Omental fat pad (tissue), 4 donors: ENCODE measurements at places on chromosomes 3 and 15.
A peak's percentile ranks its signal among the peaks of the same experiment; 100 is the strongest.

GRCh38 chr15:101613130-101614000 lies 38.8 kb downstream of the TM2D3 start:
- no peak for DNase-seq

- no peak for DNase-seq
Observed at GRCh38 chr3:34213478-34213877, 415.0 kb downstream of the PDCD6IP start.

DNA sequence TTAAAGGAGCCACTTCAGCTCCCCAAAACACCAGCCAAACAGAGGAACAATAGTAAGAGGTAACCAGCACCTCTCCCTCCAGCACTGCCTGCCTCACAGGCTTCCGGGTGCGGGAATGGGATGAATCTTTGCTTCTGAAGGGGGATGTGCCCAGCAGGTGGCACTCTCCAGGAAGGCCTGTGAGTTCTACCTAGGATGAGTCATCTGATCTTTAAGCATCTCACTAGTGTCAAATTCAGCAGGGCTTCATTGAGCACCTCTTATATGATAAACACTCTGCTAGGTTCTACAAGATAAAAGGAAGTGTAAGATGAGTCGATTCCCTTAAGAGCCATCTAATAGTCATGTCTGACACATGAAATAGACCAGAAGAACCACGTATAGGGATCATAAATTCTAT lies 237.4 kb upstream of the UMPS start:
- DNase-seq: no peak

- no peak for DNase-seq
Observed at GRCh38 chr15:75786575-75786947, 56.7 kb upstream of the UBE2Q2 start.

DNA sequence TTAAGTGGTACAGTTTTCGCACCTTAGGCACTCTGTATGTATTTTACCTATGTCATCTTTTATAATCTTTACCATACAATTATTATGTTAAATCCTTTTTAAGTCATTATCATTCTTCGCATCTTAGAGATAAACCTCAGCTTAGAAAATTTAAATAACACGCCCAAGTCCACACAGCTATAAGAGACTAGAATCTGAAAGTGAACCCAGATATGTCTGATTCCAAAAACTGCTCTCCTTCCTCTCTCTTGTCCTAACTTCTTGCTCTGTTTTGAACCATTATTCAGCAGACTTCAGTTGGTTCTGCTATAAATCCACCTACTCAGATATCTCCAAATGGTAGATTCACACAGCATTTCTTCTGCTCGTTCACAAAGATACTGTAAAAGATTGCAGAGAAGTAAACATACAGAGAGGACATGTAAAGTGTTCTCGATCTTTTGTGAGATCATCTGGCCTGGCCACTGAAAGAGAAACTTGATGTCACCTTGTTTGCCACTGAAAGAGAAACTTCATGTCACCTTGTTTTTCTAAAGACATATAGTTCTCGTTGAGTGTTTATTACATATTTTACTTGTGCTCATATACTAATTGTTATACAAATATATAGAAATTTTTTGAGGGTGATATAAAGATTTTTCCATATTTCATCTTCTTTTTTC lies 533.2 kb downstream of the GRM7 start:
- no peak for DNase-seq

DNA sequence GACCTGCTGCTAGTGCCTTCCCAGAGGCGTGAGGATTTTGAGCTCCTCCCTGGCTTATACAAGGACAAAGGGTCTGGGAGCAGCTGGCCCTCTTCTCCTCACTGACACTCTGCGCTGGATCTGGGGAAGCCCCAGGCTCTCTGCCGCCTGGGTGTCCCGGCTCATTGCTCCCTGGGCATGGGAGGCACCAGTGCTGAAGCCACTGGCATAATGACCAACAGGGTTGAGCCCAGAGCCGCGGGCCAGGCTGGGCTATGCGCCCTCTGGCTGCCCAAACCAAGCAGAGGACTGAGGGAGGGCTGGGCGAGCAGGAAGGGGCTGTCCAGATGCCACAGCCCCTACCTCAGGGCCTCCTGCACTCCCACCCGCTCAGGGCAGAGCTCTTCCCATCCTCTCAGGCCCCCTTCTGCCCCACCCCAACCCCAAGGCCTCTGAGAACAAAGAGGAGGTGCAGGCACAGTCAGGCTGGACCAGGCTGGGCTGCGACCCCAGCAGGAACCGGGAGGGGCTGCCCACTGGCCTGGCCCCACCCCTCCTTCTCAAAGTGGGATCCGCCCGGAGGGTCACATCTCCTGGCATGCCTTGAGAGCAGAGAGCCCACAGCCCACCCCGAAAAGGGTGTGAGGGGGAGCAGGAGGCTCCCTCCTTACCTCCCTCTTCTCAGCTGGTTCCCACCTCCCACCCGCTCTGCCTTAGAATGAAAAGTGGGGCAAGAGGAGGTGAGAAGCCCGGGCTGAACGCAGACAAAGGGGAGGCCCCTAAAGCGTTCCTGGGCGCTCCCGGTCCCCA lies 1.6 kb downstream of the LINGO1 start:
- no peak for DNase-seq

DNA sequence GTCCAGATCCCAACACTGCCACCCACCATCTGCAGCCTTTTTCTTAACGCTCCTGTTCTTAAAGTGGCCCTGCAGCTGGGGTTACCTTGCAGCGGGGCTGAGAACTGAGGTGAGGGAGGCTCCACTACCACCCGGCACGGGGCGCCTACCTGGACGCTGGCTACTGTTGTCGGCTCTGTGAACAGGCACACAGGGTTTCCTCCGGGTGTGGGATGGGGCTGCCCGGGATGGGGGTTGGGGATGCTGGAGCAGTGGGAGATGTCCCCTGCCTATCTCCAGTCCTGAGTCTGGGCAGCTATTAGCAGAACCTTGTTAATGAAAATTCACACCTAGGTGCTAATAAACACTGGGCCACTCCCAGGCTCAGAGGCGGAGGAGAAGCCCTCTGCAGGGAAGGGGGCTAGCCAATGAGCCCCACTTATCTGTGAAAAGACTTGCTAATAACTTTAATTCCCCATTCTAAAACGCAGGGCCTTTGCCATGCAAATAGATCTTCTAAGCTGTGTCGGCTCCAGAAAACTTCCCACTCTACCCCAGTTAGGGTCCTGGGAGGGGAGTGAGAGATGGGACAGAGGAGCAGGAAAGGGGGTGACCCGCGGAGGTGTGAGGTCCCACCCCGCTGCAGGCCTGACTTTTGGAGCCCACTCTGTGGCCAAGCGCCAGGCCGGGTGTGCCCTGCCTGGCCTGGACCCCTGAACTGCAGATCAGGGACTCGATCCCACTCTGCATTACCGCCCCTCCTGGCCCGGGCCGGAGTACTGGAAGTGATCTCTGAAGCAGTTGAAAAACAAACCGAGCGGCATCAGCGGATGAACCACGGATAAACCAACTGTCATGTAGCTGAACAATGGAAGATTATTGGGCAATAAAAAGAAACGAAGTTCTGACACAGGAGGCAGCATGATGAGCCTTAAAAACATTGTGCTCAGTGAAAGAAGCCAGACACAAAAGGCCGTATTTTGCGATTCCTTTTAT lies 3.1 kb downstream of the MESP1 start:
- DNase-seq: no peak

- no peak for DNase-seq
Observed at GRCh38 chr15:52518487-52519371, 10.0 kb downstream of the MYO5A start.

- DNase-seq: no peak
Observed at GRCh38 chr15:100439514-100439913, 89.2 kb downstream of the CERS3 start.

DNA sequence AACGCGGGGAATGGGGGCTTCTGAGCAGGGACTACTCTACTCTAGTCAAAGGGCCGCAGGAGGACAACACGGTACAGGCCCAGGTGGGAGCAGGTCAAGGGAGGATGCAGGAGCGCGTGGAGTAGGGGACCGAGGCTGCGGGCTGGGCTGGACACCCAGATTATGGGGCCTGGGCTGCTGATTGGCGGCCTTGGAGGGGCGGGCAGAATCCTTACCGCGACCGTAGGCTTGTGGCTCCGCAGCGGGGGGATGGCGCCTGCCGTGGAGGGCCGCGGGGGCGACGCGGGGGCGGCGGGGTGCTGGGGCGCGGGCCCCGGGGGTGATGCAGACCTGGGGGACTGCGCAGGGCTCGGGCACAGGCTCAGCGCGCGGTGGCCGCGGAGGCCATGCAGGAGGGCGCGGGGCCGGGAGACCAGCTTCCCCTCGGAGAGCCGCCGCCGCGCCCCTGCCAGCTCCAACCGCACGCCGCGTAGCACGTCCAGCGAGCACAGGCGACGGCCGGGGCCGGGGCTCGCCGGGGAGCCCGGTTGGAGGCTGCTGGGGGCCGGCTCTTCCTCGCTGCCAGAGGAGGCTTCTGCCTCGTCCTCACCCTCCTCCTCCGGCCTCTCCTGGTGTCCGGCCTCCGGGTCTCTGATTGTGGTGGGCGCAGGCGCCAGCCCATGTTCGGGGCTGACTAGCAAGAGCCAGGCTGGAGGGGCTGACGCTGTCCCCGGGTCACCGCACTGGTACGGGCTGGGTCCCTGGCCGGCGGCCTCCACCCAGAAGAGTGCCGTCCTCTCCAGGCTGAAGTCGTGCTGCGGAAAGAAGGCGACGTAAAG lies 12.9 kb downstream of the UBAP1L start:
- DNase-seq: no peak

DNA sequence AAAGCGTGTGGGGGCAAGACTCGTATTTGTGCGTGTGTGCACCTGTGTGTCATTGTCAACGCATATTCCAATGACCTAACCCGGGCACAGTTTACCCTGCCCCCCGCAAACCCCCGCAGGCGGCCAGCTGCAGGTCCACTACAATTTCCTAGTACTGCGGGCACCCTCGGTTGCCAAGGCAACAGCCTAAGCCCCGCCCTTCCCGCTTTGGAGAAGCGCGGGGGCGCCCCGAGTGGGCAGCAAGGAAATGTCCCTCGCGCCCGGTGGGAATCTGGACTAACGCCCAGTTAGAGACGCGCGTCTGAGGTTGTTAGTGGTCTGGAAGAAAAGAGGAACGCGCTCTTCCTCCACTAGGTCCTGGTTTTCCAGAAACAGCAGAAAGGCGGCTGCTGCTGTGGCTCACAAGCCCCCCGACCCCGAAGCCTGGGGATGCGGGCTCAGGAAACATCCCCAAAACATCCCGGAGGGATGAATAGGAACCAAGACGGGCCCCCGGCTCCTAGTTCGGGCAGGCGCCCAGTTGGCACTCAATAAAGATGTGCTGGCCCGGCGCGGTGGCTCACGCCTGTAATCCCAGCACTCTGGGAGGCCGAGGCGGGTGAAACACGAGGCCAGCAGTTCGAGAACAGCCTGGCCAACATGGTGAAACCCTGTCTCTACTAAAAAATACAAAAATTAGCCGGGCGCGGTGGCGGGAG lies 1.1 kb downstream of the ABHD14A start:
- peak; percentile 72 for DNase-seq

DNA sequence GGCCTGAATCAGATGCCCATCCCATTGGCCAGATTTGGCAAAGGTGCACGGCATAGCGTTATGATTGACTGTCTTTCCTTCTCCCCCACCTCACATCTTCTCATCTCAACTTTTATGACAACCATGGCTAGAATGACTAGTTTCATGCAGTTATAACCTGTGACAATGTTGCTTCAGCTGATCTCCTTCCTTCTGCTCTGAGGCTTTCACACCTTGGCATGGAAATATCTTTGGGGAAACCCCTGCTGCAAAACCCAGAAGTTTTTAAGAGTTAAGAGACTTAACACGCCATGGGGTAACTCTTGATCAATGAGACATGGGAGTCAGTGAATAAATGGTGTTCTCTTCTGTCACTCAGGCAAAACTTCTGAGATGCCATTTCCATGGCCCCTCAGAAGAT lies 290.7 kb upstream of the MDFIC2 start:
- no peak for DNase-seq

- no peak for DNase-seq
Observed at GRCh38 chr15:76936671-76937070, 5.1 kb downstream of the RCN2 start.

GRCh38 chr15:28981351-28981720 lies 95.6 kb downstream of the APBA2 start:
- no peak for DNase-seq

DNA sequence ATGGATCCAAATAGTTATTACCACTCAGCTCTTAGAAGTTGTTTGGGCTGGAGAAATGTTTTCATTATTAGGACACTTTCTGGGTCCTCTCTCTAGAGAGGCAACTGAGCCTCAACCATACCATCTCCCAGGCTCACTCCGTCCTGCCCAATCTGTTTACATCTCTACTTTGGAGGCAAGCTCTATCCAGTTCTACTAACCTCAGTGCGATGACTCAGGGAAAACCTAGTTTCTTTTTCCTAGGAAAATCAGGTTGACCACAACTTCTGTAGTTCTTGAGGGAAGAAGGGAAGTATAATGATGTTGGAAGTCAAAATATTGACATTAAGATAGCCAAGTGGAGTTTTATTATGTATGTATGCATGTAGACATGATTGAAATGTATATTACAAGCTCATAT lies 40.4 kb downstream of the LPP start:
- no peak for DNase-seq

DNA sequence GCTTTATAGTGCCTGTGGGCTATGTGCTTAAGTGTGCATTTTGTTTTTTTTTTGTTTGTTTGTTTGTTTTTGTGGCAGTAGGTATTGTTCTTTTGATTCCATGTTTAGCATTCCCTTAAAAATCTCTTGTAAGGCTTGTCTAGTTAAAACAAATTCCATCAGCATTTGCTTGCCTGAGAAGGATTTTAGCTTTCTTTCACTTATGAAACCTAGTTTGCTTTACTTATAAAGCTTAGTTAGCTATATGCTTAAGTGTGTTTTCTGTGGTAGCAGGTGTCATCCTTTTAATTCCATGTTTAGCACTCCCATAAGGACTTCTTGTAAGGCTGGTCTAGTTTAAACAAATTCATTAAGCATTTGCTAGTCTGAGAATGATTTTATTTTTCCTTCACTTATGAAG lies 17.3 kb downstream of the IL16 start:
- DNase-seq: no peak

DNA sequence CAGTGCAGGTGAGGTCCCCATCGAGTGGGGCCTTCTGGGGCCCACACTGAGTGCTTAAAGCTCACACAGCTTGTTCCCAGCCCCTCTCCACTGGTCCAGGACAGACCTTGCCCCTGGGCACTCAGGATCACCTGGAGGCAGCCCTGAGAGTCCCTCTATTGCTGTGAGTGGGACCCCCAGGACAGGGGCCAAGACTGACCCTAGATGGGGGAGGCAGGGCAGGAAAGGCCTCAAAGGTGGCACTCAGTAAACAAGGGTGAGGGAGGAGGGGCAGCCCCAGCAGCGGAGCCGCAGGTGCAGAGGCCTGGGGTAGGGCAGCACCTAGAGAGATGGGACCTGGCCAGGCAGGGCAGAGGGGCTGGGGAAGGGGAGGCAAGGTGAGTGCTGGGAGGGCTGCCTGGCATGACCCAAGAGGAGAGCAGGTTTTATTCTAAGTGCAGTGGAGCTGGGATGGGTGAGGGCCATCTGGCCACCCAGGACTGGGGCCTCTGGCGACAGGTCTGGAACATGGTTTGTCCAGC lies 27.9 kb downstream of the CFAP100 start:
- no peak for DNase-seq
